Right forelimb (tissue), 1 donor: ENCODE measurements at places on chromosomes 4 and X.
A peak's percentile ranks its signal among the peaks of the same experiment; 100 is the strongest.

DNA sequence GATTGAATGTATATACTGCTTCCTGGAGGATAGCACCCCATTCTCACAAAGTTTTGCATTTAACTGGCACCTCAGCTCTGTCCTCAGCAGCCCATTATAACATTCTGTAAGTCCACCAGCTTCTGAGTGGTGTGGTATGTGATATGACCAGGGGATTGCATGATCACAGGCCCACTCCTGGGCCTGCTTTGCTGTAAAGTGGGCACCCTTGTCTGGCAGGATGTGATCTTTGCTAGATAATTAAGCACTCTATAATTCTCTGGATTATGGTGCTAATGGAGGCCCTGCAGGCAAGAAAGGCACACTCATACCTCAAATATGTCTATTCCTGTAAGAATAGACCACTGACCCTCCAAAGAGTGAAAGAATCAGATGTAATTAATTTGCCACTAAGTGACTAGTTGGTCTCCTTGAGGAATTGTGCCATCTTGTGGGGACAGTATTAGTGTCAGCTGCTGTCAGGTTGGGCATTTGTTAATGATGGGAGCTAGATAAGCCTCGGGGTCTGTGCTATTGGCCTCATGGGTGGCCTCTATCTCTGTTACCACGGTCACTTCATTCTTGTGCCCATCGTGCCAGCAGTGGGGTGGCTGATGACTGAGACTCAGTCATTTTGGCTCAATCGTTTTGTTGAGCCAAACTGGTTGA lies 2.2 kb upstream of the CFI start:
- DNase-seq, result no peak

GRCh38 chr4:147543034-147543433 lies 62.1 kb downstream of the EDNRA start:
- DNase-seq, result no peak

DNA sequence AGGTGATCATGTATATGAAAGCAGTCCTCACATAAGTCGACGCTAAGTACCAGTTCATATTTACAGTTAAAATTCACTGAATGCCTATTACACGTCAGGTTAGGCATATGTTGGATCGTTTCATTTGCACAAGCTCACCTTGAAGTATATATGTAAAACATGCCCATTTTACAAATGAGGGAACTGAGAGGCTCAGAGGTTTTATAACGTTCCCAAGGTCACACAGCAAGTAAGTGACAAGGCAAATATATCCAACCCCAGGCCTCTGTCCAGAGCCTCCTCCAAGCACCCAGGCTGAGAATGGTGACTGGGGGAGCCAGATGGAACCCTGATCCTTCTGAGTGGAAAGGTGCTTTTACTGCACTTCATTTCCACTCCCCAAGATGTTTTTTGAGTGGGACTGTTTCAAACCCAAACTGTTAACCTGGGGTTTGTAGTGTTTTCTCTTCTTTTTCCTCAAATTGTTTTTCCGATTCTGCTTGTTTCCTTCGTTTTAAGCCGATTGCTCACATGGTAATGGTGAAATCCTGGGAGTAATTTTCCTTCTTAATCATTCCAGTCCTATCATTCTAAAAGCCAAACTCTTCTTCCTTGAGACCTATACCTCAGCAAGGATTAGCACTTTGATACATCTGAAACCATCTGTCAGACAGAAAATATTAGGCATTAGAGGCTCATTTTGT lies 791 bp downstream of the SMIM20 start:
- DNase-seq, result no peak

DNA sequence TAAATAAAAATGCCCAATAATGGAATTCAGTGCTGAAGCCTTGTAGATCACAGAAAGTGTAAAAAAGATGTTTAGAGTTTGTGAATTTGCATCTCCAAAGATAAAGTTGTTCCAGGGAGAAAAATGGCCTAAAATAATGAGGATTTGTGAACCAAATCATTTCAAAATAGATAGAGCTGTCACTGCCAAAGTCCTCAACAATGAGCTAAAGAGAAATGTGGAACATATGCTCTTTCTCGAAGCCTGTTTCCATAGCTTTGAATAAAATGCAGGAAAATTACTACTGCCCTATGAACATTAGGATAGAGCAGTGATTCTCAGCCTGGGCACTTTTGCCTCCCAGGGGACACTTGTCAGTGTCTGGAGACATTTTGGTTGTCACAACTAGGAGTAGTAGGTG lies 3.4 kb upstream of the AP1S2 start:
- no peak for DNase-seq

GRCh38 chr4:168885400-168885799 lies 124.7 kb downstream of the CBR4 start:
- no peak for DNase-seq

DNA sequence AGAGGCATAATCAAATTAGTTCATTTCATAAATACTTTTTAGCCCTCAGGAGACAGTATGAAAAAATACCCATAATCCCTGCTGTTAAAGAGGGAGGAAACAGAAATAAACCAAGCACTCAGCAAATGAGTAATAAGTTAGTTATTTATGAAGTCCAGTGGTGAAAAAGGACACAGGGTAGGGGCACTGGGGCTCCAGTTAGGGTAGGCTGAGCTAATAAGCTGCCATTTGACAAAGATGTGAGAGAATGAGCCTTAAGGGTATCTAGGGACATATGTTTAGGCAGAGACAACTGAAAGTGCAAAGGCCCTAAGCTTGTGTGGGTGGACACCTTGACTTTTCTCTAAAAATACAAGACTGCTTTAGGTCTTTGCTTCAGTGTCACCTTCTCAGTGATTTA lies 94.4 kb downstream of the IL15 start:
- no peak for DNase-seq

DNA sequence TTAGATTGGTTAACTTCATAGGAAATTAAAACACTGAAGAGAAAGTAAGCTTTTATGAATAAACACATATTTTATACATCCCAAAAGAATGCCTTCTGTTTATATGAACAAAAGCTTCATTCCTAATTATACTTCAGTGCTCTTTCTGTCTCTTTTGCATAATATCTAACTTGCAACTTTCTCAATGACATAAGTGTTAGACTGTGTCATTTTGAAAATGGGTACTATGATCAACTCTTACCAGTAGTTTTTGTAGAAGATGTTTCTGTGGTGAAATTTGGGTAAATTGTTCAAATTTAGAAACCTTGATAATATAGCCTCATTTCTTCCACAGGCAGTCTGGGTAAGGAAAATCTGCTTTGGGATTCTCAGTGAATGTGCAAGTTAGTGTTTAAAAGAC lies 991.4 kb downstream of the CCSER1 start:
- no peak for DNase-seq

DNA sequence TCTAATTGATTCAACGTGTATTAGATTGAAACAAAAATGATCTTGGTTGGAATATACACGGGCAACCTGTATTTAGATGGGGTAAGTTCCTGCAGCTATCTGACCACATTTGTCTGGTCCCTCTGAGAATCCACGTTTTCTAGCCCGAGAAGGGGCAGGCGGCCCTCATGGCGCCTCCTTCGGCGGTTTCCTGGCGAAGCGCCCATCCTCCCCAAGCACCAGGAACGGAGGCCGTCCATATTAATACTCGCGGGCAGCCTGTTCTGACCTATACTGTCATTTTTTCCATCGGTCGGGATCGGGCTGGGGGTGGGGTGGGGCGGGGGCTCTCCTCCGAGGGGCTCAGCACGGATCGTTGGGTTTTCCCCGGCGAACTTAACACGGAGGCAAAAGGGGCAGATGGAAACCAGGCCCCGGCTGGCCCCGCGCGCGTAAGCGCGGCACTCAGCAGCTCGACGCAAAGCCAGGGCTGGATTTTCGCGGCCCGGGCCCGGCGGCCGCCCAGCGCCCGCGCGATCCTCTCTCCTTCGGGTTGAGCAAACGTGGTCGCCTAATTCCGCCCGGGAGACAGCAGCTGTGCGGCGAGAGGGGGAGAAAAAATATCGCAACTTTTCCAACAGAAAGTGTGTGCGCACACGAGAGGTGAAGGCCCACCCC lies 77.2 kb upstream of the BCOR start:
- DNase-seq, result peak; percentile 82

GRCh38 chr4:26984896-26985295 lies 124.3 kb downstream of the STIM2 start:
- DNase-seq, result no peak
